ENCODE measurements at places on chromosomes 1 and 21. TPM values are rescaled to one million over a fixed set of nuclear protein-coding genes. Genes with fewer than 3 reads are reported as not detected.

DNA sequence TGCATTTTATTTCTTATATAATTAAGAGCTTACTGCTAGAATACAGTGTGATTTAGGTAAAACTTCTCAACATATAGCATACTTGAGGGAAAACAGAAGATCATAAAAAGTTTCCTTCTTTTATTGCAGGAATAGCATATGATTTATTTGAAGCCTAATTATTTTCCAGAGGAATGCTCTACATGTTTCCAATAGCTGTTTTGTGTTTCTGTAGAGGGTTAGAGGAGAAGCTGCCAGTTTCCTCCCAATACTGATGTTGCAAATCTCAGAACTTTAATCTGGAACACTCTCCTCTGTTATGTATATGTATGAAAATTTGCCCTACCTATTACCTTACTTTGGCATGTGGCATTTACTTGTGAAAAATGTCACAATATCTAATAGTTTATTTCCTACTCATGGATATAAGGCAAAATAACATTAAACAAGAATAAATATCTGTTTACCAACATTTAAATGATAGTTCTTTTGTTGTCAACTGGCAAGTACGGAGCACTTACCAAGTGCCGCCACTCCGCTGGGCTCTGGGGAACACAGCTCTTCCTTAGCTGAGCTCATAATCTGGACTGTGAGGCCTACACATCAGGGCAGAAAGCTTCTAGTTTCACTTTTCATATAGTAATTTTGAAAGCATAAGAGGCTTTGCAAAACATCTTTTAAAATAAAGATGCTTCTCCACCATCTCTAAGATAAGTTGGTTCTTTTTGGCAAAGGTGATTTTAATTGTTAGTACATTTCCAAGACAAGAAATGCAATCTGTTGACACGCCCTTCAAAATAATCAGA, 239.8 kb upstream of the C1orf105 start:
- no peaks in the 10 kb centered on the region for H3K27me3 ChIP-seq
- no peaks in the 10 kb centered on the region for H3K36me3 ChIP-seq
- peak; percentile 20 for DNase-seq
- peak overlapping the region; percentile 68 for H3K27ac ChIP-seq
- H3K4me3 ChIP-seq: peak overlapping the region; percentile 58
- H3K4me1 ChIP-seq: peaks cover 35% of the 10 kb centered on the region

DNA sequence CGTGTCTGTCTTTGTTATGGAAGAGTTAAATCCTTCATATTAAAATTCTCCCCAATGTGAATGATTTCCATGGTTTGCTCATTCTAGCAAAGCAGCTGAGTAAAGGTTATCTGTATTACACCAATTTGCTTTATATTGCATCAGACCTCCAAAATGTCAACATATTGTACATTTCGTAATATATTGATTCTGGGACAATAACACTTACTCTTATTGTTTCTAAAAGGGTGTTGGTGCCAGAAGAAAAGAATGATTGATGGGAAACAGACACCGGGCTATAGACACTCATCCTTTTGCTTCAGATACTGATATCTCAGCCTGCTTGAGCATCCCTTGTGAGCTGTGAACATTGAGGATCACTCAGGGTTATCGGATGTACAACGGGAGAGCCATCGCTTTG, 7.0 kb downstream of the NTNG1 start:
- DNase-seq: no peak
- H3K27ac ChIP-seq: no peak overlapping the region
- H3K4me1 ChIP-seq: no peaks in the 10 kb centered on the region
- H3K4me3 ChIP-seq: no peak overlapping the region

- no peaks in the 10 kb centered on the region for H3K36me3 ChIP-seq
- H3K4me1 ChIP-seq: no peaks in the 10 kb centered on the region
- no peak overlapping the region for H3K27ac ChIP-seq
- peaks cover 6% of the 10 kb centered on the region for H3K27me3 ChIP-seq
- DNase-seq: peak; percentile 37
- H3K4me3 ChIP-seq: no peak overlapping the region
Measured at GRCh38 chr1:2788506-2789163, 12.9 kb downstream of the TTC34 start.

Gene RPE65
- total RNA-seq: not detected

Gene PCSK9
- not detected for total RNA-seq
